ENCODE measurements at places on chromosomes 7 and 10.

- peak; percentile 8 for DNase-seq
These were observed 164.0 kb downstream of the NPSR1 start for GRCh38 chr7:34821932-34822558.

- DNase-seq = no peak
These were observed 4.3 kb upstream of the NEUROG3 start for GRCh38 chr10:69577268-69578232.

DNA sequence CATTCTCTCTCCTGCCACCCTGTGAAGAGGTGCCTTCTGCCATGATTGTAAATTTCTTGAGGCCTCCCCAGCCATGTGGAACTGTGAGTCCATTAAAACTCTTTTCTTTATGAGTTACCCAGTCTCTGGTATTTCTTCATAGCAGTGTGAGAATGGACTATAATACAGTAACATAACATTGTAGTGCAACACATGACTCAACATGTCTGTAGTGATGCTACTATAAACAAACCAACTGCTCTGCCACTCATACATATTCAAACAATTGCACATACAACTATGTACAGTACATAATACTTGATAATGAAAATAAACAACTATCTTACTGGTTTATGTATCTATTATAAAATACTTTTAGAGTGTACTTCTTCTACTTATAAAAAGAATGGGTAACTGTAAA is 7.1 kb downstream of the ATOH7 start:
- peak; percentile 26 for DNase-seq

DNA sequence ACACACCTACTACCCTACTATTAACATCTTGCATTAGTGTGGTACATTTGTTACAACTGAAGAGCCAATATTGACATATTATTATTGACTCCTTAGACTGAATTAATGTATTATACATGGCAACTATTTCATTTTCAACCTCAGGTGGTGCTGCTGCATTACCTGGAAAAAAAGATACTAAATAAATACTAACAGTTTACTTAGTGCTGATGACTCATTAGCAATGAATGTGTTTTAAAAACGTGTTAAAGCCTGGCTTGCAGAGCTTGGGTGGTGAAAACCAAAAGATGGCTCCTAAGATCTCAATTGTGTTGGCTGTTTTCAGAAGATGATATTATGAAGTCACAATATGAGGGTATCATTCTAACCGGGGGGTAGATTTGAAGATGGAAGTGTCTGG is 34.8 kb downstream of the CFAP43 start:
- DNase-seq = no peak

GRCh38 chr10:133225707-133226191 is 4.3 kb upstream of the UTF1 start:
- DNase-seq = no peak

DNA sequence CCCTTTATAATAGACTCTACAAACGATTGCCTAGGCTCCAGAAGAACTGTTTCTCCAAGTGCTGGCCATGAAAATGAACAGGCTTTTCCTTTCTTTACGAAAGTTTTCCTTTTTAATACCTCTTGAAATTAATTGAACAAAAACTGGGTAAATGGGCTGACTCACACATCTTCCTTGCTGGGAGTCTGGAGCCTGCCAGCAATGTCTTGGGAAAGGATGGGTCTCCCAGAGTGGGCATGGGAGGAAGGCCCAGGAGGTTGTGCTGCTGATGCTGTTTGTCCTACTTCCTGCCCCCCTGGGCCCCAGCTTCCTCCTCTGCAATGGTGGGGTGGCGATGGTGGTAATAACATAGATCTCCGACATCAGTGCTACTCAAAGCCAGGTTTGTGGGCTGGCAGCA is 174.1 kb downstream of the RPS24 start:
- DNase-seq = no peak

GRCh38 chr10:84665883-84666463 is 337.6 kb downstream of the CCSER2 start:
- peak; percentile 8 for DNase-seq

GRCh38 chr7:108455551-108455997 is 662 bp downstream of the NRCAM start:
- DNase-seq = no peak

- DNase-seq = no peak
These were observed 296.8 kb upstream of the ZMIZ1 start for GRCh38 chr10:78771808-78772455.

DNA sequence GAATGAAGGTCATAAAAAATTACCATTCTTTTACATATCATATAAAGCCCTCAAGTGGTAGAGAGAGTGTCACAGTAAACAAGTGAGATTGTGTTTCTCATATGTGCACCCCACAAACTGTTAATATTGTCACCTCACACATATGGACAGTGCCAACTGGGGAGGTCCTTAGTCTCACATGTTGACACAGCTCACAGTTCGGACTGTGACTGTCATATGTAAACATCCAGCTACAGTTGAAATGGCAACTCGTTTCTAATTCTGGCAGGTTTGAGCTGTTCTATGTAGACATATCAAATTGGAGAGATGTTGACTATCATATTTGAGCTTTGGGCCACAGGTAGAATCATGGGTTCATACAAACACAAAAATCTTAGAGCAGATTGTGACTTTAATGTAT is 39.4 kb upstream of the ZNF107 start:
- DNase-seq = no peak

GRCh38 chr7:101470668-101471487 is 108.2 kb downstream of the COL26A1 start:
- DNase-seq = no peak
